ENCODE measurements at places on chromosomes 7 and 10. TPM values are rescaled to one million over a fixed set of nuclear protein-coding genes. Genes with fewer than 3 reads are reported as not detected.

Gene SEMA3D
- total RNA-seq, result 5.2 TPM

Gene PDE1C
- total RNA-seq, result 5.1 TPM

Gene DPP6
- total RNA-seq, result 1.8 TPM

Gene SH2D4B
- not detected for total RNA-seq

Gene HTR5A
- total RNA-seq, result not detected

Gene C10orf62
- 0.88 TPM for total RNA-seq
